EL (cell line): ENCODE measurements at places on chromosomes 5 and 9.
A peak's percentile ranks its signal among the peaks of the same experiment; 100 is the strongest.

DNA sequence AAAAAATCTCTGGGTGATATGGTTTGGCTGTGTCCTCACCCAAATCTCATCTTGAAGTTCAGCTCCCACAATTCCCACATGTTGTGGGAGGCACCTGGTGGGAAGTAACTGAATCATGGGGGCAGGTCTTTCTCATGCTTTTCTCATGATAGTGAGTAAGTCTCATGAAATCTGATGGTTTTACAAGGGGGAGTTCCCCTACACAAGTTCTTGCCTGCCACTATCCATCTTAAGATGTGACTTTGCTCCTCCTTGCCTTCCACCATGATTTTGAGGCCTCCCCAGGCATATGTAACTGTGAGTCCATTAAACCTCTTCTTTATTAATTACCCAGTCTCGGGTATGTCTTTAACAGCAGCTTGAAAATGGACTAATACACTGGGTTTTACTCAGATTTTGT lies 513.9 kb downstream of the TLE4 start:
- DNase-seq, result peak; percentile 12

DNA sequence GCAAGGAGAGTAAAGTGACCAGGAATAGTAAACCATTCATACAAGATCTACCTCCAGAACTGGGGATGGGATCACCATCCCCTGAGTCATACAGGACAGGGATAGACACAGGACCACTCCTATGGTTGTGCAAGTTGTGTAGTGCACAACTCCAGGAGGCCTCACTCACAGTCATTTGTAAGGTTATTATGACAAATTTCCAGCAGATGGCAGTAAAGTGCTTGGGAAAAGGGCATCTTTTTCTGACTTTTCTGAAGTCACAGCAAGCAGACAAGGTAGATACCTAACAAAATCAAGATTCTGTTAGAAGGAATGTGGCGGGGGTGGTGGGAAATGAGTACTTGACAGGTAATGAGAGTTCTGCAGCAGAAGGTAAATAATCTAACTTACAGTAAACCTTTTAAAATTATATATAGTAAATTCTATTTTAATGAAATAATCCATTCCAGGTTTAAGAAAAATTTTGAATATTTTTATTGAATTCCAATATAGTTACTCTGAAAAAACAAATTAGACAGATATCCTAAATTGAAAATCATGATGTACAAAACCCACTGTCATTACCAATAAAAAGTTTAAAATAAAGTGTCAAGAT lies 16.7 kb upstream of the KIF27 start:
- DNase-seq, result peak; percentile 66

- no peak for DNase-seq
Observed at GRCh38 chr5:1887588-1888360, 5.0 kb upstream of the IRX4 start.

- no peak for DNase-seq
Observed at GRCh38 chr5:96427824-96428223, 5.2 kb downstream of the PCSK1 start.

GRCh38 chr5:100797861-100798260 lies 105.2 kb downstream of the ST8SIA4 start:
- no peak for DNase-seq

- DNase-seq, result no peak
Observed at GRCh38 chr9:94779693-94780290, 53.3 kb downstream of the AOPEP start.

DNA sequence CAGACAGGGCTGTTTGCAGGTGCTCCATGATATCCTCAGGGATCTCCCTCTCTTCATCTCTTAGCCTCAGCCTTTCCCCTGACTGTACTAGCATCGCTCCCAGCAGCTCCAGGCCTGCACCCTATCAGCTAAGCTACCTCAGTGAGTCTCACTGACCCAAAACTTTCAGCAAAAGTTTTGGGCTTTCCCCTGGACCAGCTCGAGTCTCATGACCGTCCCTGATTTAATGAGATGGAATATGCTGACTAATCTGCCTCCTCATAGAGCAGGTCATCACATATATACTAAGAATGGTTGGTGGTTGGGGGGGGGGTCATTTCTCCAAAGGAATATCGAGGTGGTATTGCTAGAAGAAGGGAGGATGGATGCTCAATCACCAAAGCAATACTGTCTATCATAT lies 151.5 kb downstream of the NR3C1 start:
- DNase-seq, result no peak
